Cerebellar nuclear complex (tissue), 1 donor: ENCODE measurements at places on chromosomes 3 and 15.

GRCh38 chr3:185089343-185089742 is 63.5 kb downstream of the C3orf70 start:
- DNase-seq: no peak

- no peak for DNase-seq
These were observed 27.8 kb downstream of the ATP1B3 start for GRCh38 chr3:141904203-141904602.

GRCh38 chr3:150744041-150744918 is 18.7 kb downstream of the SIAH2 start:
- no peak for DNase-seq

- DNase-seq: no peak
These were observed 32.9 kb downstream of the CDV3 start for GRCh38 chr3:133606342-133606741.

DNA sequence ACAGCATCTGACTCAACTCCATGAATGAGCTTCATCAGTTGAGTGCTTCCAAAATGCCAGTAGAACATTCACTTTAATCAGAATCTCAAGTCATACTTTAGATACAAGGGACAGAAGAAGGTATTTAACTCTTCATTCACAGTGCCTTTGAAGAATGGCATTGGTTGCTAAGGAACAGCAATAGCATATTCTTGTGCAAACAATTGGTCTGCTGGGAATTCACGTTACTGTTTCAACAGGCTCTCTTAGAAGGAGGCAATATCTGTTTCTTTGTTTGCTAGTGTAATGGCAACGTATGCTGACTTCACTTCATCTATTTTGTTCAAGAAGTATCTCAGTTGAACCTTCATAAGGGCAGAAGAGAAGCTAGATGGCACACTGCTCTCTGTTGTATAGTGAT is 113.9 kb downstream of the TMEM108 start:
- DNase-seq: no peak

DNA sequence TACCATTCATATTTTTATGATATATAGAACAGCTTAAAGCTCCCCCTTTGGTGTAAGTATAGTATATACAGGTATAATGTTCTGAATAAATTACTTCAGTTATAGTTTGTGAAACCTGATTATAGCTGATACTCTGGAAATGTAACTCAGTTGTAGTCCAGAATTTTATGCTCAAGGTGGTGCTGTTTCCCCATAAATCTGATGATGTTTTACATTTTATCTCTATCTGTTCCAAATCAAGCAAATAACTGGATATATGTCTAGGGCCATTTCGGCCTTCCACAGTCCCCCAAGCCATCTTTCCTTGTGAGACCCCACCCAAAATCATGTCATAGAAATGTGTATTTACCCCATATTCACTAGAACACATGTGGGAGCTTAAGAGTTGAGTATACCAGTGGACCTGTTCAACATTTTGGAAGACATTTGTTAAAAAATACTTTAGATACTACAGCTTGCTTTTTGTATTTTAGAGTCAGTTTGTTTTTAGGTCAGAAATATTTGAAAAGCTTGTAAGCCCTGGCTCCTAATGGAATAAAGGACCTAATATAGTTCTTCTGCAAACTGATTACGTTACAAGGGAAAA is 107.1 kb downstream of the ATG7 start:
- DNase-seq: peak; percentile 23

DNA sequence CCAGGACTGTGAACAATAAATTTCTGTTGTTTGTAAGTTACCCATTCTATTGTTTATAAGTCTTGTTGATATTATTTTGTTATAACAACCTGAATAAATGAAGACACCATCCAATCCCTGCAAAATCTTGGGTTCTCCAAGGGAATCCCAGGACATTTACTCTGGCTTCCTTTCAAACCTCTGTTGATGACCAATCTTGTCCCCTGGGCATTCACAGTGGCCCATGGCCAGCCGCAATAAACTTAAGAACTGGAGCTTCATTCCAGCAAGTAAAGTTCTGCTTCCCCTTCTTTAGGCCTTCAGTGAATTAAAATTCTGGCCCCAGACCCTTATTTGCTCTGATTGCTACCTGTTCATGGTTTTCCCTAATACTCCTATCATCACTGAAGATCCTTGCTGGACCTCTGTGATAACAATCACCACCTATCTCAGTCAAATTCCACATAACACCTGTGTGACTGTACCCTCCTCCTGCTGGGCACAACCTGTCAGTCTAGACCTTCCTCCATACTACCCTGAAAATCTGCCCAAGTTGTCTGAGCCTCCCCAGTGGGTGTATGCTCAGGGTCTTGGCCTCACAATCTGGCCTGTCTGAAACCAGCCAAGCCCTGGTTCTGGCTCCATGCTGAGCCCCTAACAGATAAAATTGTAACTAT is 153.1 kb downstream of the SEMA6D start:
- DNase-seq: no peak

GRCh38 chr3:24196526-24196925 is 251.4 kb downstream of the NR1D2 start:
- DNase-seq: no peak

DNA sequence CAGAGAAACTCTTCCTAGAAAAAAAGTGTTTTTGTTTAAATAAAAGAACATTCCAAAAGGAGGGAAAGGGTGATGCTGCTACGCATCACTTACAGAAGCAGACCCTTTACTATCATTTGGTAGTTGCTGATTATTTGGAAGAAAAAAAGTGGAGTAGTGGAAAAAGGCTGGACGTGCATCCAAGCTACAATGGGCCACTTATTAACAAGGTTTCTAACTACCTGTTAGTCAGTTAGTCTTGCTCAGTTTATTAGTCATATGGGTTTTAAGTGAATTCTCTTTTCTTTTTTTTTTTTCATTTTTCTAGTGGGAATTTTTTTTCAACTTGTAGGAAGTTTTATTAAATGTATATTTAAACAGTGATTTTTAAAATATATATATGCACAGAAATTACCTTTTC is 866.0 kb downstream of the MCTP2 start:
- no peak for DNase-seq

GRCh38 chr3:189773056-189773455 is 141.9 kb downstream of the TP63 start:
- no peak for DNase-seq

- no peak for DNase-seq
These were observed 63.8 kb downstream of the GTPBP8 start for GRCh38 chr3:113054552-113054951.

DNA sequence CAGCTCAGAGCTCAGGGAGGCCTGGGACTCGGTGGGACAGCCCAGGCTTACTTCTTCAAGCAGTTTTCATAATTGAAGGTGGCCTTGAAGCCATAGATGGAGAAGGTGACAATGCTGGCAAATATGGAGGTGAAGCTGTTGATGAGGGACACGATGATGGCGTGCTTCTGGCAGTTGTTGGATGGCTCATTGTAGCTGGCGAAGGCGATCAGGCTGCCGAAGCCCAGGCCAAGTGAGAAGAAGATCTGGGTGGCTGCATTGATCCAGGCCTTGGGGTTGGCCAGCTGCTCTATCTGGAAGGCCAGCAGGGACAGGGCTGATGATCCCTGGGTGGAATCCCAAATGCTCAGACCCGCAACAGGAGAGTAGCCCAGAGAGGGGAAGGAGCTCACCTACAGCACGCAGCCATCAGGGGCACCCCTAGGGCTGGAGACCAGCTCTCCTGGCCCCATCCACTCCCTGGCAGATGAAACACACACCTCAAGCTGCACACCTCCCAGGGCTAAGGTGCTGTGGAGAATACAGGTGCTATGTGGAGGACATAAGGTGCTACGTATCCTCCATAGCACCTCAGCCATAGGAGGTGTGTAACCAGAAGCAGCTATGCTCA is 25.1 kb downstream of the SLC6A20 start:
- DNase-seq: no peak

DNA sequence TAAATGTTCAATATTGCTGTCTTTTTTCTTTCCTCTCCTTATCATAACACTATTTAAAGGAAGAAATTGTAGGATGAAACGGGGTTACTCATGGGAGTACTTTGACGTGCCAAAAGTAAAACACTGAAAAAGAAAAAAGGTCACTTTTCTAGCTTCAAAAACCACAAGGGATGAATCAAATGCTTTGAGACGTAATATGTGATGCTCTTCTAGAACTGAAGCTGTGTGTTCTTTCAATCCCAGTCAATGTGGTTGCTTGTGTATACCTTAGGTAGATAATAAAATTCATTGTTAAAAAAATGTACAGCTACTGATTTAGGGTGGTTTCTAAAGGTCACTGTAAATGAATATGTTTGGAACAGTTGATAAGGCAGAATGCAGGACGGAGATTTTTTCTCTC is 538.8 kb upstream of the ZNF717 start:
- no peak for DNase-seq

- DNase-seq: no peak
These were observed 48.7 kb downstream of the ECT2 start for GRCh38 chr3:172799246-172799645.

DNA sequence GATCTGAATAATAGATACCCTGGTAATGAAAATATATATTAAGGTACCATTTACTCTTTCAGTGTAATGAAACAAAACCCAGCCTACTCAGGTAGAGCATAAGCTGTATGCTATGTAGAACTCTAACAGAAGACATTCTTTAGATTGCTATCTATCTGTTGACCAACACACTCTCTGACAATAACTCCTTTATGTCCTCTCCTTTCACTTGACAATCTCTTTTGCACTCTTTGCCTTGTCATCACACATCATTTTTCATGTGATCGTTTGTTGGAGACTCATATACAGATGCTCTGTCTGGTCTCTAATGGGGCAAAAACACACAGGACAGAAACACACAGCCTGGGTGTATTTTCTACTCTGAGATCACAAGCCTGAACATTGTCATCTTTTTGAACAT is 35.4 kb upstream of the SUCLG2 start:
- no peak for DNase-seq

- no peak for DNase-seq
These were observed 965.0 kb downstream of the MCTP2 start for GRCh38 chr15:95196176-95196915.

DNA sequence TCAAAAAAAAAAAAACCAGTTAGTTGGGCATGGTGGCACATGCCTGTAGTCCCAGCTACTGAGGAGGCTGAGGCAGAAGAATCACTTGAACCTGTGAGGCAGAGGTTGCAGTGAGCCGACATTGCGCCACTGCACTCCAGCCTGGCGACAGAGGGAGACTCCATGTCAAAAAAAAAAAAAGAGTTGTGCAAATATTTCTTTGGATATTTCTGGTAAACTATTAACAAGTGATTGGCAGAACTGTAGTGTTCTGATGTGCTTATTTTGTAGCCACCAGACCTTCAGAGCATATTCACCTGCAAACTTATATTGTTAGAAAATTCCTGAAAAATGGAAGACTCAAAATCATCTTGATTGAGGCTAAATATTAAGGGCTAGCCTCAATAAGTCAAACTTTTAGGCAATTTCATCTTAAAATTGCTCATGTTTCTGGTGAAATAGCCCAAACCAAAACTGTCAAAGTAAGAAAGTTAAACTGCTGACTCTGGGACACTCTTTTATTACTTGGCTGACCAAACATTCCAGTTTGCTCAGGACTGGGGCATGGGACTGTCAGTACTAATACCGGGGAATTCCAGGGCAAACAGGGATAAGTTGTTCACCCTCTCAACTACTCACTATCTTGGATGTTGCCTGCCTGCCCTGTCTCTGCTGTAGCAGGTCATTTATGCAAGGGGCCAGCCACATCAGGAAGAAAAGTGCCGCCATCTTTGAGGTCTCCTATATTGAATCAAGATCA is 37.0 kb downstream of the ABHD2 start:
- DNase-seq: no peak

GRCh38 chr3:153372326-153372725 is 210.3 kb downstream of the RAP2B start:
- DNase-seq: no peak

DNA sequence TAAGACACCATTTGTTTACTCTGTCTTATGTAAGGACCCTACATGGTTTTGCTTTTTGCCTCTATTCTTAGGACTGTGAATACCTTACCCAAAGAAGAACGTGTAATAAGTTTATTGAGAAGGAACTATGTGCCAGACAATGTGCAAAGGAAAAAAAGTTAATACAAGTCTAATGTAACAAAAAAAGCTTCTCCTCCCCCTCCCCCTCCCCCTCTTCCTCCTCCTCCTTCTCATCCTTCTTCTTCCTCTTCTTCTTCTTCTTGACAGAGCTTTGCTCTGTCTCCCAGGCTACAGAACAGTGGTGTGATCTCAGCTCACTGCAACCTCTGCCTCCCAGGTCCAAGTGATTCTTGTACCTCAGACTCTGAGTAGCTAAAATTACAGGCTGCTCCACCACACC is 50.9 kb upstream of the MITF start:
- DNase-seq: no peak

DNA sequence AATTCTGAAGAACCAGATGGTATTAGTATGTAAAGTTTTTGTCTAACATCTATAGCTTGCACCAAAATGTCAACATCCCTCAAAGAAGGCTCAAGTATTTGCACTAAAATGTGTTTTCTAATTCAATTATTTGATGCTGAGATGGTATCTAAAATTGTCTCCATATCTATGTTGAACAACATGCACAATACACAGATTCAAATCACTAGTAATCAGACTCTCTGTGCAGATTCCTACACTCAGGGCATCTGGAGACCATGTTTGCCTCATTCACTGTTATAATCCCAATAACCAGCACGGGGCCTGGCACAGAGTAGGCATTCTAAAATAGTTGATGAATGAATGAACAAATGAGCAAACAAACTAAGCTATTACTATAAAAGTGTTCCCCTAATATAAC is 2.6 kb downstream of the FILIP1L start:
- no peak for DNase-seq

DNA sequence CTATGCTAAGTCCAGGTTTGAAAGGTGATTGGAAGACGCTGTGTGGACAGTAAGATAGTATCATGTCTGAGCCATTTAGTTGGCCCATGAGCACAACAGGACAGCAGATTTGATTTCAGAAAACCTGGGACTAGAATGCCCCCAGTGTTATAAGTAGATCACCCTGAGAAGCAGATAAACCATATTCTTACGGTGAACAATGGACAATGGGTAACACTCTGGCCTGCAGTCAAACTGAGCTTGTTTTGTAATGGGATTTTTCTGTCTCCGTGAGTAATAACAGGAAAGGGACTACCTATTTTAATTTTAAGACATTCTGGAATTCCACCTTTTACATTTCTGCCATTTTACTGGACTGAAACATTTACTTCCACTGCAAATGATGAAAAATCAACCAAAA is 71.5 kb downstream of the LDHAL6B start:
- DNase-seq: no peak

GRCh38 chr3:170475092-170475685 is 56.5 kb downstream of the CLDN11 start:
- DNase-seq: no peak

- no peak for DNase-seq
These were observed 780 bp downstream of the RPL22L1 start for GRCh38 chr3:170869239-170869590.

DNA sequence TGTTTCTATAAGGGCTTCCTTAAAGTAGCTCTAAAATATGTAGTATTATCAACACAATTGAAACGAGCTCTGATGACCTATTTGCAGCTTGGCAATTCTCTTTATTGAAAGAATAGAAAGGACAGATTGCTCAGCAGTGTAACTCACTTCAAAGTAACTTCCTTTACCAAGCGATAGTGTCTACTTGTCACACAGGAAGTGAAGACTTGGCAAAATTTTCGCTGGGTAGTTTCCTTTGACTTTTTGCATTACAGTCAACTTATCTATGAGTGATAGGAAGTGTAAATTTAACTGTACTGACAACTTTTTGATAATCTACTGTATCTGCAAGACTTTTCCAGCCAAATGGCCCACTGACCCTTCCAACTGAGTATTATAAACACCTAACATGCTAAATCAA is 22.8 kb downstream of the SLC9A9 start:
- no peak for DNase-seq
